ENCODE measurements at places on chromosomes 3 and 15.

DNA sequence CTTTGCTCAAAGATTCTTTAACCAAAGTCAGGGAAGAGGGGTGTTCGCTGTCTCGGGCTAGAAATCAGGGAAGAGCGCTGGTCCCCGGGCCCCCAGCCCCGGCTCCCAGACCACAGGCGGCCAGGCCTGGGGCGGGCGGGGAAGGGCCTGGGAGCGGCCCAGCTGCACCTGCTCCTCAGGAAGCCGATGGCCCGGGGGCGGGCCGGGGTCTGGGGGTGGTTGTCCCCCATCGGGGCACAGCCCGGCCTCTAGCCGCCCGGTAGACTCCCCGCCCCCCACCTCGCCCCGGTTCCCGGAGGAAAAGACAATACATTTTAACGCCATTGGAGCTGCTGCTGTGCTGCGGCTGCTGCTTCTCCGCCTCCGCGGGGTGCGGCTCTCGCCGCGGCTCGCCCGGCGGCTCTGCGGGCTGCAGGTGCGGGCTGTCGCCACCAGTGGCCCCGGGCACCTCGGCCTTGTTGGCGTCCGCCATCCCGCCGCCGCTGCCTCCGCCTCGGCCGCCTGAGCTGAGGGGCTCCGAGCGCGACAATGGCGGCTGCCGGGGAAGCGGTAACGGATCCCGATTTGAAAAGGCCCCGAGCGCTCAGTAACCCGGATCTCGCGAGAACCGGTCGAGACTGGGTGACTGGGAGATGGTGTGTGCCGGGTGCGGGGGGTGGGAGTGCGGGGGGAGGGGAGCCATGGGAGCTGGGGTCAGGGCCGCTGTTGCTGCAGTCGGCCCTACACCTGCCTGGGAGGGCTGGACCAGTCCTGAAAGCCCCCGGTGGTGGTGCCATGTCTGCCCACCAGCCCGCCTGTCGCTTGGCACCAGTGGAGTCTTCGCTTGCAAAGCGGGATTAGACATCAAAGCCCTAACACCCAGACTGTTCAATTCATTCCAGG, at the start of gene MYEF2:
TSS of gene MYEF2 (minus strand) at position 530 of the 882 bp plus-strand sequence. CDS start at position 472, 58 bp downstream.
- peak within 1 kb of the TSS; percentile 27 for H3K27ac ChIP-seq
- H3K27me3 ChIP-seq = peaks cover 8% of the 10 kb centered on the region
- peak within 1 kb of the TSS; percentile 55 for H3K4me3 ChIP-seq
- no peaks in the 10 kb centered on the region for H3K36me3 ChIP-seq

GRCh38 chr3:18100121-18100520, 325.0 kb downstream of the SATB1 start:
- H3K27ac ChIP-seq = no peak overlapping the region
- no peak overlapping the region for H3K4me3 ChIP-seq
- H3K36me3 ChIP-seq = no peaks in the 10 kb centered on the region
- H3K27me3 ChIP-seq = no peaks in the 10 kb centered on the region
- H3K4me1 ChIP-seq = no peaks in the 10 kb centered on the region

- peaks cover 4% of the 10 kb centered on the region for H3K4me1 ChIP-seq
- H3K27ac ChIP-seq = peak overlapping the region; percentile 19
- H3K27me3 ChIP-seq = no peaks in the 10 kb centered on the region
- peak; percentile 69 for DNase-seq
Observed at GRCh38 chr3:126245811-126246727, 65.7 kb upstream of the ALDH1L1 start.

- H3K4me1 ChIP-seq = peaks cover 9% of the 10 kb centered on the region
- H3K27me3 ChIP-seq = no peaks in the 10 kb centered on the region
- no peak overlapping the region for H3K4me3 ChIP-seq
- H3K36me3 ChIP-seq = no peaks in the 10 kb centered on the region
Observed at GRCh38 chr3:108661699-108662098, 72.2 kb downstream of the DZIP3 start.

GRCh38 chr15:75809986-75810750, 33.1 kb upstream of the UBE2Q2 start:
- no peak overlapping the region for H3K4me3 ChIP-seq
- H3K27ac ChIP-seq = no peak overlapping the region
- no peaks in the 10 kb centered on the region for H3K4me1 ChIP-seq
- no peak for DNase-seq
- no peaks in the 10 kb centered on the region for H3K27me3 ChIP-seq

DNA sequence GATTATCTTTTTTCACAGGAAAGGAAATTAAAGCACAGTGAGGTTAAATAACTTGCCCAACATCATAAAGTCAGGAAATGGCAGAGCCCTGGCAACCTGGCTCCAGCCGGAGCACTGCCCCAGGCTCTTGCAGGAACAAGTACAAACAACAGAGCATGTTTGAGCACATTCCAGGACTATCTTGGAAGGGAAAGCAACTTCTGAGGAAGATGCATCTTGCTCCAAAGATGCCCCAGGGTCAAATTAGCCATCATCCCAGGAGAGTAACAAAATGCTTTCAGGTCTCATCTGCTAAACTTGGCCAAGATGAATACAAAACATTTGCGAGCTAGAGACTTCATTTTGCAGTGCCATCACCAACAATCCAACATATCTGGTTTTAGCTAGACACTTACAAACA, 162.4 kb upstream of the LRRN1 start:
- H3K4me3 ChIP-seq = no peak overlapping the region
- no peak overlapping the region for H3K27ac ChIP-seq
- no peak for DNase-seq
- H3K27me3 ChIP-seq = no peaks in the 10 kb centered on the region
- H3K36me3 ChIP-seq = no peaks in the 10 kb centered on the region
- no peaks in the 10 kb centered on the region for H3K4me1 ChIP-seq

DNA sequence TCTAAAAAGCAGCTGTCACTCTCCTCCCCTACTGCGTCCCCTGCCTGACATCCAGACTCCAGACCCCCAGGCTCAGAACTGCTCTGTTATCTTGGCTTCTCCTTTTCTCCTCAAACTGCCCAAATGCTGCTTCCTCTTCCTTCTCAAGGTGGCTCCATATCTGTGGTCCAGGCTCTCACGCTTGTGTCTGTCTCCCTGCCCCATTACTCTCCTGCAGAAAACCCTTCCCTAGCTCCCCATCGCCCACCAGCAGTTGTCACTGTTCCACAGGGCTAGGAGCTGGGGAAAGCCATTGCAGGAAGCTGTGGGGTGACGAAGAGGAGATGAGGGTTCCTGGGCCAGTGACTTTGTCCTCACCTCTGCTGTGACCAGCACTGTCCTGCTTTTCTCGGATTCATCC, 30.7 kb upstream of the CGNL1 start:
- no peaks in the 10 kb centered on the region for H3K4me1 ChIP-seq
- H3K27me3 ChIP-seq = no peaks in the 10 kb centered on the region
- H3K36me3 ChIP-seq = no peaks in the 10 kb centered on the region

DNA sequence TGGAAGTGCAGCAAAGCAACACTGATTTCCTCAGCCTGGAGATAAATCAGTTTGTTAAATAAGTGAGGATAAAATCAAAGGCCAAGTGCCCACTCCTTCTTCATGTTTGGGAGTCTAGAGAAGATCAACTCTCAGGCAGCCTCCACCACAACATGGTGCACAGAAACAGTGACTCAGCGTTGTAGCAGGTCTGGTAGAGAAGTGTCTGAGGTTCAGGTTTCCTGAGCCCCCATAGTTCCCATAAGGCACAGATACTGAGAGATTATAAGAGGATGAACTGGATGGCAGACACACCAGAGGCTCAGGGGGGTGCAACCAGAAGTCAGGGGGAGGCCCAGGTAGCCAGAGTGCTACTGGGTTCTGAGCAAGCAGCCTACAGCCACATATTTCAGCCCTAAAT, 166.7 kb downstream of the FRMD5 start:
- no peak overlapping the region for H3K27ac ChIP-seq
- DNase-seq = no peak
- H3K4me3 ChIP-seq = no peak overlapping the region
- no peaks in the 10 kb centered on the region for H3K4me1 ChIP-seq
- H3K27me3 ChIP-seq = no peaks in the 10 kb centered on the region

DNA sequence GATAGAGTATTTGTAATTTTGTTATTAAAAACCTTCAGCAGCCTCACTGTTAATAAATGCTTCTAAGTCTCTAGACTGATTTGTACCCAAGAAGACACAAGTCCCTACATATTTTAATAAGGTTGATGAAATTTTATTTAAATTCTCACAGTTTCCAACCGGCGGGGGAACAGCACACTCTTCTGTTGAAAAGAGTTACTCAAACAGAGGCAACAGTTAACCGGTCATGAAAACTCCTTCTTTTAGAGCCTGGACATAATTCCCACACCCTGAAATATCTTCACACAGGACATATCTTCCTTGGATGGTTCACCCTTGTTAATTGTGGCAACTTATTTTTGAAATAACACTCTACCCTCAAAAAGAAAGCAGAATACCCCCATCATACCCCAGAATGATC, 278.8 kb downstream of the FOXP1 start:
- no peak overlapping the region for H3K4me3 ChIP-seq
- H3K4me1 ChIP-seq = peaks cover 27% of the 10 kb centered on the region
- H3K27ac ChIP-seq = peak overlapping the region; percentile 74
- H3K27me3 ChIP-seq = no peaks in the 10 kb centered on the region

DNA sequence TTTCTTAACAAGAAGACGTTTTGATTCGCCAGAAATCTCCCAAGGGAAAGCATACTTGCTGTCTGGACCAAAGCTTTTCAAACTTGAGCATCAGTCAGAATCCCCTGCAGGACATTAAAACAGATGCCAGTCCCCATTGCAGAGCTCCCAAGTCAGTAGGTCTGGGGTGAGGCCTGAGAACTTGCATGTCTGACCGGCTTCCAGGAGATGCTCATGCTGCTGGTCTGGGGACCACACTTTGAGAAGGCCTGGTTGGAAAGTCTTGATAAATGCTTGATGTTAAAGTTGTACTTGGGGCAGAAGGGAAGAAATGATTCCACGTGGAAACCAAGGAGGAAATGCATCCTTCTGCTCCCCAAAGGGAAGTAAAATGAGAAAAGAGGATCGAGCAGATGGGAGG, 24.3 kb upstream of the CAV3 start:
- no peak overlapping the region for H3K4me3 ChIP-seq
- peaks cover 6% of the 10 kb centered on the region for H3K4me1 ChIP-seq
- no peaks in the 10 kb centered on the region for H3K36me3 ChIP-seq
- H3K27ac ChIP-seq = no peak overlapping the region
- no peaks in the 10 kb centered on the region for H3K27me3 ChIP-seq

DNA sequence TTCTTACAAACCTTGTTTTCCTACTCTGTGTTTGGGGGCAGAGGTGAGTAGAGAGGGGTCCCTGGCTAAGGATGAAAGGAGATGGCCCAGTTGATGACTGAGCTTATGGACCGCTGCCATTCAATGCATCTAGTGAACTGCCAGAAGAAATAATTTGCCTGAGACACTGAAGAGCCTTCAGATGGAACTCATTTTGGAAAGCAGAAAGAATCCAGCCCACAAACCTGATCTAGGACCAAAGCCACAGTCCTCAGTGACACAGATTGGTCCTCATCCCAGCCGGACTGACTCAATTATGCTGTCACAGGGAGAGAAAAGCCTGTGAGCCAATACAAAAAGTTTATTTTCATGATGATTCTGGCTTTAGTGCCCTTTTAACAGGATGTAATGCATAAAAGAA, 82.7 kb downstream of the CD47 start:
- H3K27me3 ChIP-seq = no peaks in the 10 kb centered on the region
- H3K27ac ChIP-seq = no peak overlapping the region
- no peaks in the 10 kb centered on the region for H3K36me3 ChIP-seq
- no peak overlapping the region for H3K4me3 ChIP-seq

DNA sequence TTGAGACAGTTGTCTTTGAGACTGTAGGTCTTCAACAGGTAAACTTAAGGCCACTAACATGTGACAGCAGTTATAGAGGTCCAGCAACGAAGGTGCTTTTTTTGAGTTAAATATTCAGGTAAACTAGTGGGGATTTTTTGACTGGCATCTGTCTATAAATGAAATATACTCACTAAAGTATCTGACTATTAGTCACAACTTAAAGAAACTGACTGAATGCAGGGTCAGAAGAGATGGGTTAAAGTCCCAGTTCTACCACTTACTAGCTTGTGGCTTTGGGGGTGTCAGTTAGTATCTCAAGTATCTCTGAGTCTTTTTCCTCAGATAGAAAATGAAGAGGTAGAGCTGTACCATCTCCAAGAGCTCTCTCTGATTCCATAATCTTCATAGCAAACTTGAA, 18.0 kb downstream of the MIX23 start:
- no peak for DNase-seq
- no peak overlapping the region for H3K4me3 ChIP-seq
- no peaks in the 10 kb centered on the region for H3K36me3 ChIP-seq
- no peaks in the 10 kb centered on the region for H3K27me3 ChIP-seq
- no peak overlapping the region for H3K27ac ChIP-seq

DNA sequence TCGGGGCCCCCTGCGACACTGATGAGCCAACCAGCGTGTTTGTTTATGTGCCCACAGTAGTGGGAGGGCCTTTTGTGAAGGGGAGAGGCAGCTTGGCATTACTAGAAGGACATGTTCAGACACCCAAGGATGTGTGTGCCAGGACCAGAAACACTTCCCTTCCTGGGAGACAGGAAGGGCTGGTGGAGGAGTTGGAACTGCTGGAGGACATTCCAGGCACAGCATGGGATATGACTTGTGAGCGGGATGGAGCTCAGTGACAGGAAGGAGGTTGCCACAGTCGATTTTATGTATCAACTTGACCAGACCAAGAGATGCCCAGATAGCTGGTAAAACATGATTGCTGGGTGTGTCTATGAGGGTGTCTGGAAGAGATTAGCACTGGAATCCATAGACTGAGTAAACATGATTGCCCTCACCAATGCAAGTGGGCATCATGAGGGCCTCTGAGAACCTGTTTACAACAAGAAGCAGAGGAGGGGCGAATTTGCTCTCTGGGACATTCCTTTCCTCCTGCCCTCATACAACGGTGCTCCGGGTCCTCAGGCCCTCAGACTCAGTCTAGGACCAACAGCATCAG, 106.4 kb upstream of the TLE3 start:
- no peak for DNase-seq
- peaks cover 15% of the 10 kb centered on the region for H3K4me1 ChIP-seq
- H3K27me3 ChIP-seq = no peaks in the 10 kb centered on the region
- no peak overlapping the region for H3K27ac ChIP-seq

DNA sequence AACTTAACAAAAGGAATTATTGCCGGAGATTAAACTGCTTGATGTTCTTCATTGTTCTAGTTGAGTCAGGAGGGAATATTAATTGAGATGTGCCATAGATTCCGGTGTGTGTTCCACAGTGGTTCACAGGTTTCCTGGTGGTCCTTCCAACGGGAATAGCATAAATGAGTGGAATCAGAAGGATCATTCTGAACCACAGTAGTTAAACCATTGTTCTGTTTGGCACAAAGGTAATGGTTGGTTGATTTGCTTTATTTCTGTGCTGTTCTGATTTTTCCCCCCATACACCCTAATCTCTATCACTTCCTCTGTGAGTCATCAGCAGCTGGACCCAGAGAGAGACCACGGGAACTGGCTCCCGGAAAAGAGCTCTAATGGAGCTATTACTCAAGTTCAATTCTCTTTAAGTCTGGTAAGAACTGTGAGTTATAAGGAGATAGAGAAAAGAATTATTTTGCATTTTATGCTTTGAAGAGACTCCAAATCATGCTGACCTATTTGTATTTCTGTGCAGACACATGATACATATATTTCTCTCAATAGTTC, 627.2 kb downstream of the ZIC1 start:
- no peak for DNase-seq
- H3K27ac ChIP-seq = no peak overlapping the region
- H3K4me3 ChIP-seq = no peak overlapping the region
